ENCODE measurements at places on chromosomes 11 and 22.

- DNase-seq, result no peak
Measured at GRCh38 chr22:27603800-27604144, 197.8 kb downstream of the MN1 start.

GRCh38 chr11:6219359-6219758 lies 14.0 kb downstream of the C11orf42 start:
- no peak for DNase-seq

DNA sequence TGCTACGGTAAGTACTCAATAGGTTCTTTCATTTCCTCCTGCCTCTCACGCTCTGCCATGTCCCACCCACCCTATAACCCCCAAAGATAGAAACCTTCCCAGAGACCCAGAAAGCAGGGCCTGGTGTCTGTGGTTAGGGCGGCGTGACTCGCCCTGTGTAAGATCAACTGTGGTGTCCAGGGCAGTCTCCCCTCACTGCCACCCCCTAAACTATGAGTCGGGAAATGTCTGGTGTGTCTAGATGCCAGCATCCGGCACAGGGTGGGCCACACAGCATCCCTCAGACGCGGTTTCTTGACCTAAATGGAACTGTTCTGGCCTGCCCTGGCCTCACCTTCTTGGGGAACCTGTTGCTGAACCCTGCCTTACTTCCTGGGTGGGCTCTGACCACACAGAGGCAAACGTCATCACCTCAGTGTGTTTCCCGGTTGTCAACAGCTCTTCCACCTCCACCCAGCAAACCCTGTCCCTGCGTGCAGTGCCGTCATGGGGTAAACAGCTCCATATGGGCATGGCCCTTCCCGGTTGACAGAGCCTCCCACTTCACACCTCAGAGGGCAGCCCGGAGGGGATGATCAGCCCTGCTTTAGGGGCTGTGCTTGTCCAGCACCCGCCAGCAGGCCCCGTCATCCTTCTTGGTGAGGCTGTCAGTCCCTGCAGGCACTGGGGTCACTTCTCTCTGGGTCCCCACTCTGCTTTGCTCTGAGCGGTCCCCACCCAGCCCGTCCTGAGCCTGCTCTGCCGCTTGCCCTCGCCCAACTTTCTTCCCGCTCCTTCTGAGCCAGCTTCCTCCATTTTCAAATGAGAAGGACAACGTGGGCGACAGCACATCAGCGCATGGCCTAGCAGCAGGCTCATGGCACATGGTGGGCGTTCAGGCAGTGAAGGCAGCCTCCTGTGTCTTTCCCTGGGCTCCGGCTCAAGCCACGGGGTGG lies 6.0 kb downstream of the WNT11 start:
- no peak for DNase-seq

- DNase-seq, result no peak
Measured at GRCh38 chr11:97201743-97202612, 812.2 kb downstream of the JRKL start.

- no peak for DNase-seq
Measured at GRCh38 chr11:94786264-94787126, 18.3 kb downstream of the AMOTL1 start.

DNA sequence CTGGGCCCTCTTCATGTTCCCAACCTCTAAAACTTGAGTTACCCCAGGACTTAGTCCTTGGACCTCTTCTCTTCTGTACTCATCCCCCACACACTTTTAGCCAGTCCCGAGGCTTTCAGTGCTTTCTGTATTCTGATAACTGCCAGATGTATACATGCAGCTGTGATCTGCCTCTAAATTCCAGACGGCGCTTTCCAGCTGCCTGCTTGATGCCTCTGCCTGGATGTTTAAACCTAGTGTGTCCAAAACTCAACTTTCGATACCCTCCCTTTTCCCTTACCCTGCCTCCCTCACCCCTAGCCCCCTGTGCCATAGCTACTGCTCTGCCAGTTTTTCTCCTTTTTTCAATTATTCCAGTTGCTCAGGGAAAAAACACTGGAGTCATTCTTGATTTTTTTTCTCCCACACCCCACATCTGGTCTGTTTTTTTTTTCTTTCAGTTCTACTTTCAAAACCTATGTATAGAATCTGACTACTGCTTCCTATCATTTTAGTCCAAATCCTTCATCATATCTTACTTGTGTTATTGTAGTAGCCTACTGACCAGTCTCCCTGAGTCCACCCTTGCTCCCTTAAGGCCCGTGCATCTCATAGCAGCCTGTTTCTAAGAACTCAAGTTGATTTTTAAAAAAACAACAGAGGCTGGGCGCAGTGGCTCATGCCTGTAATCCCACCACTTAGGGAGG lies 32.9 kb upstream of the TECTA start:
- DNase-seq, result no peak

DNA sequence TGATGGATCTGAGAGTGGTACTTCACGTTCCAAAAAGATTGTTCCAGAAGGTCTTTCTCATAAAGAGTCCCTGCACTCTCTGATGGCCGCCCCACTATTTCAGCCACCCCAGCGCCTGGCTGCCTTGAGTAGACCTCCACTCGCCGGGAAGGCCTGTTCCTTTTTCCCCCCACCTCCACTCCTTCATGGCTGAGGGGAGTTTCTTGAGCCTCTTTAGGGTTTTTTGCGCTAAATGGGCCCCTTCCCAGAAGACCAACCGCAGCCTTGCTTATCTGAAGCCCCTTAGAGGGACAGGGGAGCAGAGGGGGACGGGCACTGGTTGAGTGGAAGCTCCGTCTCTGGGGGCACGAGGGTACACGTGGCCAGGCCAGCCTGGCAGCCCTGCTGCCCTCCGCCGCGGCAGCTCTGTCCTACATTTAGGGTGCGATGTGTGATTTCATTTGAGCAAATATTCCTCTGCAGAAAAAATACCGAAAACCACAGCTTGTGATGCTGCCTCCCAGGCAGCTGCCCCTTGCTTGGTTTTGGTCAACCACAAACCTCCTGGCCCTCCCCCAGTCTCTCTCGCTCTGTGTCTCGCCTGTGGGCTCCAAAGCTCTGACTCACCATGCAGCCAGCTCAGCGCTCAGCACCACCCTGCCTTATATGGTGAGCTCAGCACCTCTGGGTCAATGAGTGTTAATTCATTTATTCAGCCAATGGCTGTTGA lies 88.7 kb downstream of the TP53I11 start:
- DNase-seq, result peak; percentile 96

DNA sequence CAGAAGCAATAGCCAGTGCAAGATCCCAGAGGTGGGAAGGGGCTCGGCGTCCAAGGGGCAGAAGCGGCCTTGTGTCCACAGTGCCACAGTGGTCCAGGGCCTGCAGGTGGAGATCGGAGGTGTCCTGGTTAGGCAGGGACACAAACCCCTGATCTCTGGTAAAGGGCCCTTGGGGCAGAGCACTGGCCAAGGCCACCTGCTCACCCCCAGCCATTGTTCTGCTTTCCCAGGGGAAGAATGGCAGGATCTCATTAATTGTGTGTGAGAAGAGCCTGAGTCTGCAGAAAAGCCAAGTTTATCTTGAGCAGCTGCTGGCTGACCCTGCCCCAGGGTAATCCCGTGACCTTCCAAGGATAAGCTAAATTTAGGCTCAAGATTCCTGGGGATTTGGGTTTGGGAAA lies 3.1 kb upstream of the CLDN5 start:
- DNase-seq, result no peak

GRCh38 chr22:47569389-47570299 lies 807.2 kb downstream of the TBC1D22A start:
- DNase-seq, result no peak

- no peak for DNase-seq
Measured at GRCh38 chr11:69604055-69604454, 36.9 kb upstream of the CCND1 start.

GRCh38 chr22:46764779-46765485 lies 2.5 kb downstream of the TBC1D22A start:
- DNase-seq, result no peak

DNA sequence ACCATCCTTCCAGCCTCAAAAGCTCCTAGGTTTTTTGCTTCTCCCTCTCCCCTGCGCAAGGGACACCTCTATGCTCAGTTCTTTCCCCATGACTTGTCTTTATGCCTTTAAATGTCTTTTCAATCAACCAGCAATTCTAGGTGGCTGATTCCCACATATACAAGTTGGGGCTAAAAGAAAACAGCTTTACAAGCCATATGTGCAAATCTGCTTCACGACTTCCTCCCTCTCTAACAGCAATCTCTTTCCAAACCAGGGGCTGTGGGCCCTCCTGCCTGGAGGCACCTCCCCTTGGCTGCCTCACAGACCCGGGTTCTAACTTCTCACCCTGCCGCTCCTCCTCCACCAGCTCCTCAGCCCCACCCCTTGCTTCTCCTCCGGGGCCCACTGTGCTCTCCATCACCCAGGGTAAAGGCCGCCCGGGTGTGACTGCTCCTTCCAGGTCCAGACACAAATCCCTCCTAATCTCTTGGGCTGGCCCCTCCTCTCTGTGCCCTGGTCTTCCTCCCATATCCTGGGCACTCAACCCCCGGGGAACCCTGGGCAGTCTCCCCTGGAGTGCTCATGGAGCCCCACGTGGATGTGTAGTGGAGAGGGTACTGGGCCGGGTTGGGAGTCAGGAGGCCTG lies 14.1 kb downstream of the TMPRSS13 start:
- no peak for DNase-seq

DNA sequence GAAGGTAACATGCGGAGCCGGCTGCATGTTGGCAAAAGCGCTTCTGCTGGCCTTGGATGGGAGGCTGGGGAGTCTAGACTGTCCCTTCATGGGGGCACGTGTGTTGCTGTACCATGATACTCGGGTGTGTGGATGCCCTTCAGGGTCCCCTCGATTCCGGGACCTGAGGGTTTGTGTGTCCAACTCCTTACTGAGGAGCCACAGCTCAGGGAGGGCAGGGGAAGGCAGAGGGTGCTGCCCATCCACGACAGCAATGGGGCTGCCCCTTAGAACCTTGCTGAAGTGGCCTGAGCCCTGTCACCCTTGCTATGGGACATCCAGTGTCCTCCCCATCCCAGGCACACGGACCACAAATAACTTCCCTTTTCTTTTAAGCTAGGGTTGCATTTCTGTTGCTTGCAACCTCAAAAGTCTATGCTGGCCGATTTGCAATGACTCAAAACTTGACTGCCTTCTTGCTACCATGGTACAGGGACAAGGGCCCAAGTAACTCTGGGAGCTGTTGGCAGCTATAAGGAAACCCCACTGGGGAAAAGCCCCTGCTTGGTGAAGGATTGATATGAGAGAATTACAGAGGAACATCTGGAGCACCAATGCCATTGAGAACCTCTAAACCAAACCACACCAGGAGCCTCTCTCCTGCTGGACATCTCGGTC lies 43.8 kb downstream of the RTL6 start:
- no peak for DNase-seq

- no peak for DNase-seq
Measured at GRCh38 chr11:77092382-77092781, 10.3 kb upstream of the OMP start.

DNA sequence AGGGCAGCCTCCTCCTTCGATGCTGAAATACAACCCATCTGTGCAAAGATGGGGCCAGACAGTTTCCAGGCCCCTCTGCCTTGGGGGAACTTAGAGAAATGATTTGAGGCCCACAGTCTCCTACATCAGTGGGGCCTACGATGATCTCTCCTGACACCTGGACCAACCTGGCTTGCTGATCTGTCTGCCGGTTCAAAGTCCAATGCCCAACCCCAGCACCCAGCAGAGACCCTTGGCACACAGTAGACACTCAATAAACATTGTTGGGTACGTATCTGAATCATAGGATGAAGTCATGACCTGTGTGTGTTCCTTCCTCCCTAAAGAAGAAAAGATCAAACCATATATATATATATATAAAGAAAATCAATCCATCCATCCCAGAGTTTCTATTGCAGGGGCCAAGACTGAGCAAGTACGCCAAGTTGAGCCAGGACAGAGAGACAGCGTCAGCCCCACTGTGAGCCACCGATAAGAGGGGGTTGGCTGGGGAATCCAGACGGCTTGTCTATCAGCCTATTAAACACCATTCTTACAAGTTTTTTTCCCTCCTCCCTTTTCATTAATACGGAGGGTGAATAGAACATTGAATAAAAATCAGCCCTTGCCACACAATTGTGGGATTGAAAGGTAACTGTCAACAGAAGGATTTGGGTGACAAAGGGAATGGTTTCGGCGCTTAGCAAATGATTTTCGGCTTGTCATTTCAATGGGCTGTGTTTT lies 244.1 kb downstream of the MN1 start:
- no peak for DNase-seq

DNA sequence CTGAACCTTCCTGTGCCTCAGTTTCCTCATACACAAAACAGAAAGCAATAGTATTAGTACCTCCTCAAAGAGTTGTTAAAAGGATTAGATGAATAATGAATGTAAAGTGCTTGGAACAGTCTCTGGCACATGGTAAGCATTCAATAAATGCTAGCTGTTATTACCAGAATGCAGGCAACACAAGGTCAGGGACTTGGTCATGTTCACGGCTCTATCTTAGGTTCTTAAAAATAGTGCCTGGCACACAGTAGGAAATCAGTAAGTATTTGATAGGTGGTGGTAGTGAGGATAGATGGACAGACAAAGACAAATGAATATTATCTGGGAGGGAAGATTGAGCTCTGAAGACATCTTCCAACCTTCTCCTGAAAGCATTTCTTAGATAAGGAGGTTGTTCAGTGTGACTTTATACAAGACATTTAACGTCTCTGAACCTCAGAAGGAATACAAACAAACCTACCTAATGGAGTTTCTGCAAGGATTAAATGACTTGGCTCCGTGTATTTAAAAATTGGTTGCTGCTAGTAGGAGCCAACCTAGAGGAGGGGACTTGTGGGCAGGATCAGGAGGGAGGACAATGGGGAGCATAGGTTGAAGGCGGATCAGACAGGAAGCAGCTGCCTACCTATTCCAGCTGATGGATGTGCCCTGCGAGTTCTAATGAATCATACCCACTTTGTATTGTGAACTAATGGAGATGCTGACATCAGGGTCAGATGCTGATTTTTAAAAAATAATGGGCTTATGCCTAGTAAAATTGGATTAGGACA lies 94.1 kb downstream of the DBX1 start:
- DNase-seq, result no peak

DNA sequence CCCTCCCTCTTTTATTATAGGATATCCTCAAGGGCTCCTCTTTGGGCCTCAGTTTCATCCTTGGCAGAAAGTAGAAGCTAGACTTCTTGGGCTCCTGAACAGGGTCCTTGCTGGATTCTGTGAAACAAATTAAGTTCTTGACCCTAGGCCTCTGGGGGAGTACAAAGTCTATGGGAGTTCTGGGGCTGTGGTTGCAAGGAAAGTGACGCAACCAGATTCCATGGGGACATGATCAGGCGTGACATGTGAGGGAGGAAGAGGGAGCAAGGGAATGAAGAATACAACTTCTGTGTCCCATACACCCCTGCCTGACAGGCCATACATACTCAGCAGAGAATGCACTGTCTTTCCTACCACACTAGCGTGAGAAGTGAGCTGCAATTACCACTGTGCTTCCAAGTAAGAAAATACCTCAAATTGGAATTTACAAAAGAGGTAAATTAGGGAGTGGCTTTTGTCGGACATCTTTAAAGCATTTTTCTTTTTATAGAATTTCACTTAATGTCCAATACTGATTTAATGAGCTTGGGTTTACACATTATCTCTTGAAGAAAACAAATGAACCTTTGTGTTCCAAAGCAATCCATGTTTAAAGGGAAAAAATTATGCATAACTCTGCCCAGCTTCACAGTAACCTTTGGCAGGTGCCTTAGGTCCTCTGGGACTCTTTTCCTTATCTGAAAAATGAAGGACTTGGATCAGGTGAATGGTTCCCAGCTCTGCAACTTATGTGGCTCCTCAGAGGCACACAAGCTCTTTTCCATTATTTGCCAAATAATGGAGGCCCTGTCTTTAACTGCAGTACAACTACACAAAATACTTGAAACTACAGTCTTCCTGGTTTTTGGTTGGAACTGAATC lies 38.9 kb downstream of the LIMK2 start:
- no peak for DNase-seq

- DNase-seq, result no peak
Measured at GRCh38 chr11:104136861-104137260, 27.1 kb downstream of the PDGFD start.

Data from NK-92 treated with Interleukin-12 subunit alpha and Interleukin-12 subunit beta, amount 100 ng/mL, for 24 hours (cell line).